NCI-H2081 (cell line): ENCODE measurements at places on chromosomes 12 and 14.

GRCh38 chr14:73381380-73382013, 76.8 kb downstream of the NUMB start:
- DNase-seq = no peak

DNA sequence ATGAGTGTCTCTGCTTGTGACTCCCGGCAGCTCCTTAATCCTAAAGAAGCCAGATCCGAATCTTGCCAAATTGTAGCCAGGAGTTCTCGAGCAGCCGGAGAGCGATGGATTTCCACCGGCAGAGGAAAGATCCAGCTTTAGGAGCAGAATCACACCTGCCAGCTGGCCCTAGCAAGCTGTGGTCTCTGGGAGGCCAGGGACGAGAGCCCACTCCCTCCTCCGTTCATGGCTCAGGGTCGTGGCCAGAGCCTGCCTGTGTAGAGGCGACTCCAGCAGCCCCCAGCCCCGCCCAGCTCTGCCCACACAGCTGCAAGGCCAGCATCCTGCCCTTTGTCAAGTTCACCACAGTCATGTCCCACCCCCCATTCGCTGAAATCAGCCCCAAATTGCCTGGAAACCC, 121.0 kb downstream of the SCARB1 start:
- DNase-seq = no peak

DNA sequence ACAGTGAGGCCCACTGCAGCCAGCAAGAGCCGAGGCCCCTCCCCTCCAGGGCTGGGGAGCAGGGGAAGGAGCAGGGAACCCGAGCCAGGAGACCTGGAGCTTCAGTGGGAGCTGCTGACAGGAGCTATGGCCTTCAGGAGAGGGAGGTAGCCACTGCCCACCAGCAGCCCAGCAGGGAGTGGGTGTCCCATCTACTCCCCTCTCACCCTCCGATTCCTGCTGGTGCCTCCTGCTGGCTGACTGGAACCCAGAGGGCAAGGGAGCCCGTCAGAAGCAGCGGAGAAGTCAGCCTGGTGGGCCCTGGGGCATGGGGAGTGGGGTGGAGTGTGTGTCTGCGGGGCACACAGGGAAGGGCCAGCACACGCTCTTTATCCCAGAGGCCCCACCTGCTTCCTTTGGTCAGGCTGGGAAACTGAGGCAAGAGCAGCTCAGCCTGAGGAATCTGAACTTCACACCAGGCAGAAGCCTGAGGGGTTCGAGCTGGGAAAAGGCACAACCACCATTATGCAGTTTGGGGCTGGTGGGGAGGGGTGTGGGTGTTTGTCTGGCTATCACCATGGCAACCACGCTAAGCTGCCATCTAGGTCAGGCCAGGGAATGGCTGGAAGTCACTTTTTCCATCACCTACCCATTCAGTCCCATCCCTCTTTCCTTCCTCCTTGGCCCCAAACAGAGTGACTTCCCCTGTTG, 36.8 kb upstream of the PLEKHG6 start:
- no peak for DNase-seq

- no peak for DNase-seq
These were observed 213.0 kb downstream of the TRHDE start for GRCh38 chr12:72485017-72485701.

DNA sequence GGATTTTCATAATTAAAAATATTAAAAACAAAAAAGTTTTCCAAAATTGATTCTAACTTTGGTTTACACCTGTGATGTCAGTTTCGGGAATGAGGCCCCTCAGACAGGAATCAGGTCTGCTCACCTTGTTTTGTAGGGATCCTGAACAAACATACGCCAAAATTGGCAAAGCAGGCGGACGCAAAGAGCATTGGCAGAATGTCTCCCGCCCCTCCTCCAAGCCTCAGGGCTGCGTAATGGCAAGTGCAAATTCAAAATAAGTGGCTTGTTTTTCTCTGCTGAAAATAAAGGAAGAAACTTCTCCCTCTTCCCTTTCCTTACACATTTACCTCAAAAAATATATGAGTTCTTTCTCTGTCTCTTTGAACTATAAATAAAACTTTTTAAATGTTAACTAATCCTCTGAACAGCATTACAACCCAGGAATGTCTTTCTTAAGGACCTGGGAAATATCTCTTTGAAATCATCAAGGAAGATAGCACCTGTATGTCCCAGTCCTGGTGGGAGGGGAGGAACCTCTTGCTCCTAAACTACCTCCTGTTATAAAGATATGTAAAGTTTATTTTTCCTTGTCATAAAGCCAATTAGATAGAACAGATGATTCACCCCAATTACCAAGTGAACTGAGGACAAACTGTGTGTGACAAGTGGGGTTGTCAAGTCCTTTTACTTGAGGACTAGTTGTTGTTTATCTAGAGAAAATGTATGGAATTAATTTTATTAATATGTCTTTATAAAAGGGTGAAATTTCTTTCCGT, 16.5 kb downstream of the OR6J1 start:
- DNase-seq = no peak

DNA sequence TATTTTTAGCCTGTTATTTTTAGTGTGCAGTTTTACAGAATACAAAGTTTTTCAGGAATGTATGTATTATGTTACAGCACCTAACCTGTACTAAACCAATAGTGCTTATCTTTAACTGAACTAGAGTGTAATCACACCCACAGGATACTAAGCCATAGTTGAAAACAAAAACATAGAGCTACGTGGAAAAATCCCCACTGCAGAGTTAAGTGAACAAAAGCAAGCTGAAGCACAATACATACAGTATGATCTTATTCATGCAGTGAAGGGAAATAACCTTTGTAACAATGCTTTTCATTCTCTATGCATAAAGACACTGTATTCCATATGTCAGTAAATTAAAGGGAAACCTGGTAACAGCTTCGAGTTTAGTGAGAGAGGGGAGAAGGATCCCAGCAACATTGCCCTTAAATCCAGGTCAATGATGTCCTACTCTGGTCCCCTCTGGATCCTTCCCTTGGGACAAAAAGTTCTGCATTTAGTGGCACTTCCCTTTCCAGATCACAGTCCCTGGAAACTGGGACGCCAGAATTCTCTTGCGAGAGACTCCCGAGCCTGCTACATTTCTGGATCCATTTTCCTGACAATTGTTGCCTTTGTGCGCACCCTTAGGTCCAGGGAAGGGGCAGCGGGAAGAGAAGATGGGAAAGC, 121.3 kb upstream of the CCND2 start:
- no peak for DNase-seq

GRCh38 chr14:93708800-93709199, 79.5 kb downstream of the PRIMA1 start:
- no peak for DNase-seq

GRCh38 chr12:84507956-84508850, 404.4 kb downstream of the SLC6A15 start:
- no peak for DNase-seq

DNA sequence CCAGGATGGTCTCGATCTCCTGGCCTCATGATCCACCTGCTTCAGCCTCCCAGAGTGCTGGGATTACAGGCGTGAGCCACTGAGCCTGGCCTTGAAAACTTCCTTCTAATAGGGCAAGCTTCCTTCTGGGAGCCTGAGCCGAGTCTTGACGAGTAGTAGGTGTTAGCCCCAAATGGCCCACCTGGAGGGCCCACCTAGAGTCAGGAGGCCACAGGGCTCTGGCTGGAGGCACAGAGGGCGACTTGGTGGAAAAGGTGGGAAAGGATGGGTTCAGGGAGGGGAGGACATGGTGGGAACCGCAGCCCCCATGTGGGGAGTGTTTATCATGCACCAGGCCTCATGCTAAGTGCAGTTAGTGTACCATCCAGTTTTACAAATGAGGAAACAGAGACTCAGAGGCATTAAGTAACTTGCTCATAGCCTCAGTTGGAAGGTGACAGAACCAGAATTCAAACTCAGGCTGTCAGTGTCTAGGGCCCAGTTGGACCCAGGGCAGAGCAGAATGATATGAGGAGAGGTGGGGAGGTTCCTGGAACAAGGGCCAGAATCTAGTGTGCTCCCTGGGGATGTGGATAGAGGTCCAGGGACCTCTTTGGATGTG, 3.1 kb upstream of the LRP1-AS start:
- DNase-seq = no peak

- DNase-seq = no peak
These were observed 29.8 kb downstream of the ERG28 start for GRCh38 chr14:75630695-75631452.
